Naive thymus-derived CD4-positive, alpha-beta T cell (primary cell): ENCODE measurements at places on chromosomes 1 and 21.

GRCh38 chr1:107081102-107081501 is 24.6 kb downstream of the PRMT6 start:
- H3K27ac ChIP-seq: no peak overlapping the region
- H3K27me3 ChIP-seq: no peaks in the 10 kb centered on the region
- H3K4me3 ChIP-seq: no peak overlapping the region
- H3K36me3 ChIP-seq: no peaks in the 10 kb centered on the region

DNA sequence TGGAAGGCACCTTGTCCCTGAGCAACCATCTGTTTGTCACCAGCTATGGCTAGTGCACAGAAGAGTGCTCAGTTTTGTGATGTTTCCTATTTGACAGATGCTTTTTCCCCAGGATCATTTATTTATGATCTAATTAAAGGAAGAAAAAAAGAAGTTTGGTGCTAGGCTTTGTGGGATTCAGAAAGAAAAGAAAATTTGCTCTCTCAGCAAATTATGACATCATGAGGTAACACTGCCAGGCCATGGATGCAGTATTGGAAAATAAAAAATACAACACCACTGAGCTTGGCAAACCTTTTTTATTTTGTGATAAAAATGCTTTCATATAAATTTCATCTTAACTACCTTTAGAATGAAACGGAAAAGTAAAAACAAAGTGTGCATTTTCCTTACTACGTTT is 15.5 kb upstream of the ADAM30 start:
- peaks cover 7% of the 10 kb centered on the region for H3K36me3 ChIP-seq
- no peak for DNase-seq
- H3K27ac ChIP-seq: no peak overlapping the region
- H3K4me3 ChIP-seq: no peak overlapping the region

- no peak for DNase-seq
- H3K36me3 ChIP-seq: no peaks in the 10 kb centered on the region
- H3K27ac ChIP-seq: peak overlapping the region; percentile 39
- H3K4me1 ChIP-seq: peaks cover 25% of the 10 kb centered on the region
Measured at GRCh38 chr1:2248854-2249558, 20.9 kb downstream of the SKI start.

GRCh38 chr21:32834916-32835235 is 63.3 kb upstream of the PAXBP1 start:
- H3K4me1 ChIP-seq: no peaks in the 10 kb centered on the region
- no peak overlapping the region for H3K4me3 ChIP-seq
- no peaks in the 10 kb centered on the region for H3K36me3 ChIP-seq
- H3K27ac ChIP-seq: no peak overlapping the region
- no peaks in the 10 kb centered on the region for H3K27me3 ChIP-seq
- DNase-seq: no peak

DNA sequence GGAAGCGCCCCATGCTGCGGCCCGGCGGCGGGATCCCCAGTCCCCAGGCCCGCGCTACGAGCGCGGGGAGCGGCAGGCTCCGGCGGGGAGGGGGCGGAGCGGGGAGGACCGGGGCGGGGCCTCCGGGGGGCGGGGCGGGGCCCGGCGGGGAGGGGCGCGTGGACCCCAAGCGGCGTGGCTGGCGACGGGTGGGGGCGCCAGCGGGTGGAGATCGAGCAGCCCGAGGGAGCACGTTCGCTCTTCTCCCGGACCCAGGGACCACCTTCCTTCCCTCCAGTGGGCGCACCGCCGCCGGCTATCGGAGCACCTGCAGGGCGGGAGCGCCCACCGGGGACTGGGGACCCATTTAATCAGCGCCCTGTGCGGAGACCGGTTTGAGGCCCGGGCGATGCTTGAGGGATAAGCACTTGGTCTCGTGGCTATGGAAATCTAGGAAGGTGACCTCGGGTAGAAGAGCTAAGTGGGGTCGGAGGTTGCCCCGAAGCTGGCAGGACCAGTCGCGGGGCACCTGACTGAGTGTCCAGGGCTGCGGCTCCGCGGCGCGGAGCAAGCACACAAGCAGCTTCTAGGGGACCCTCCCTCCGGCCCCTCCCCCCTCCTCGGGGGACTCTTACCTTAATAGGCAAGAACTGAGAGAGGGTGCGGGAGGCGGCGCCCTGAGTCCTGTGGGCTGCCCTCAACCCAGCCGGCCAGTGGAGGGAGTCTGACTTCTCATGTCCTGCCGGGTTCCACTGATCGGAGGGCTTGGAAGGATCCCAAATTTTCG is at the start of gene TSPAN2:
TSPAN2 (minus strand) TSS at position 84 of the 766 bp plus-strand sequence; CDS start at position 13, 71 bp downstream.
- no peaks in the 10 kb centered on the region for H3K36me3 ChIP-seq
- peak within 1 kb of the TSS; percentile 76 for H3K4me3 ChIP-seq
- H3K4me1 ChIP-seq: peaks cover 6% of the 10 kb centered on the region
- peak; percentile 60 for DNase-seq

DNA sequence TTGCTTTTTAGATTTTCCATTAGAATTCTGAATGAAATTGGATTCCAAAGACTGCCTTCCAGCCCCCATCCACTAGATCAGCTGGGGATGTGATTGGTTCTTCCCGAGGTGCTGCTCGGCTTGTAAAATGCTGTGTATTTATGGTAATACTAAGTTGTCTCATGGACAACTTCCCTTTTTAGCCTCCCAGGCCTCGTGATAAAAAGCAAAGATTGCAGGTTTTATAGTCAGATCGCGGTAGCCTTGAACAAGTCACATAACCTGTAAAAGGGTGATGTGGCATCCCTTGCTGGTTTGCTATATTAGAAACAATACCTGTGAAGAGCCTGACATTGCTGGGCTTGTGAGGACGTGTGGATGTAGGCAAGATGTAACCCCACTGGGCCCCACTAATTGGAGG is 10.4 kb downstream of the MUL1 start:
- peaks cover 13% of the 10 kb centered on the region for H3K36me3 ChIP-seq
- H3K27me3 ChIP-seq: no peaks in the 10 kb centered on the region
- no peak overlapping the region for H3K27ac ChIP-seq
- no peak for DNase-seq
- no peaks in the 10 kb centered on the region for H3K4me1 ChIP-seq
- no peak overlapping the region for H3K4me3 ChIP-seq

DNA sequence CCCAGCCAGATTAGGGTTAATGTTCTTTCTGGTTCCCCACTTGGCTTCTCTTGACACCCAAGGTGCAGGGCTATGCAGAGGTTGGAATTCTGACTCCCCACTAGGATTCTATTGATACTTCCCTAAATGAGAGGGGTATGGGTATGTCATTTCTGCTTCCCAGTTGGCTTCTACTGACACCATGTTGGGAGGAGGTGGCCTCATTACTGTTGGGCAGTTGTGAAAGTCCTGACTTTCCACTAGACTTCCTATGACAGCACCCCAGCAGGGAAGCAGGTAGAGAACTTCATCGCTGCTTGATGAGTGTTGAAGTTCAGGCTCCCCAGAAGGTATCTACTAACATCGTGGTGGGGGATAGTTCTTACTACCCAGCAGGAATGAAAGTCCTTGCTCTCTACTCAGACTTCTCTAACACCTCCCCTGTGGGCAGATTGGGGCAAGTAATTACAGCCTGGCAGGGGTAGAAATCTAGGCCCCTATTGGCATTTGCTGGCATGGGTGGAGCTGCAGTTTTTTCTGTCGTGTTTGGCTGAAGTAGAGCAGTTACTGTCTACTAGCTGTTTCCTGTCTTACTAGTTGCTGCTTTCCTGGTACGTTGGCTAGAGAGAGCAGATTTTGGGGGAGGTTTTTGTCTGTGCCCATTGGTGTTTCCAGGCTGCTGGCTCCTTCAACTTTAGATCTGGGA is 41.5 kb downstream of the ZYG11B start:
- H3K4me3 ChIP-seq: no peak overlapping the region
- DNase-seq: no peak
- H3K27me3 ChIP-seq: no peaks in the 10 kb centered on the region

GRCh38 chr1:27572019-27572678 is 31.8 kb downstream of the AHDC1 start:
- no peak overlapping the region for H3K4me3 ChIP-seq
- H3K4me1 ChIP-seq: peaks cover 7% of the 10 kb centered on the region
- H3K27ac ChIP-seq: no peak overlapping the region
- no peaks in the 10 kb centered on the region for H3K27me3 ChIP-seq

DNA sequence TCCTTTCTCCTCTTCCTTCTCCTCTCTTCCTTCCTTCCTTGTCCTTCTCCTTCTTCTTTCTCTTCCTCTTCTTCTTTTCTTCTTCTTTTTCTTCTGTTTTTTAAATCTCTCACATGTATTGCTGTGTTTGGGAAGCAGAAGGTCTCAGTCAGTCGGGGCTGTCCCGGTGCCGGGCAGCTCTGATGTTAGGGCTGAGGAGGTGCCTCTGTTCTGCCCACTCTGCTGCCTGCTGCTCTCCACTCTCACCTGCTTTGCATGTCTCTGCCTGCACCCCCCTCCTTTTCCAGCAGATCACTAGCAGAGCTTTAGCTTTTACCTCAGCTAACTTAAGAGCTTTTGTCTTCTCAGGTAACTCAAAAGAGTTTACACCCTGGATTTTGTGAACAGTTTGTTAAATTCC is 276.6 kb downstream of the CHRM3 start:
- H3K27ac ChIP-seq: no peak overlapping the region
- no peak overlapping the region for H3K4me3 ChIP-seq
- DNase-seq: no peak
- H3K36me3 ChIP-seq: no peaks in the 10 kb centered on the region
- no peaks in the 10 kb centered on the region for H3K27me3 ChIP-seq
- no peaks in the 10 kb centered on the region for H3K4me1 ChIP-seq

DNA sequence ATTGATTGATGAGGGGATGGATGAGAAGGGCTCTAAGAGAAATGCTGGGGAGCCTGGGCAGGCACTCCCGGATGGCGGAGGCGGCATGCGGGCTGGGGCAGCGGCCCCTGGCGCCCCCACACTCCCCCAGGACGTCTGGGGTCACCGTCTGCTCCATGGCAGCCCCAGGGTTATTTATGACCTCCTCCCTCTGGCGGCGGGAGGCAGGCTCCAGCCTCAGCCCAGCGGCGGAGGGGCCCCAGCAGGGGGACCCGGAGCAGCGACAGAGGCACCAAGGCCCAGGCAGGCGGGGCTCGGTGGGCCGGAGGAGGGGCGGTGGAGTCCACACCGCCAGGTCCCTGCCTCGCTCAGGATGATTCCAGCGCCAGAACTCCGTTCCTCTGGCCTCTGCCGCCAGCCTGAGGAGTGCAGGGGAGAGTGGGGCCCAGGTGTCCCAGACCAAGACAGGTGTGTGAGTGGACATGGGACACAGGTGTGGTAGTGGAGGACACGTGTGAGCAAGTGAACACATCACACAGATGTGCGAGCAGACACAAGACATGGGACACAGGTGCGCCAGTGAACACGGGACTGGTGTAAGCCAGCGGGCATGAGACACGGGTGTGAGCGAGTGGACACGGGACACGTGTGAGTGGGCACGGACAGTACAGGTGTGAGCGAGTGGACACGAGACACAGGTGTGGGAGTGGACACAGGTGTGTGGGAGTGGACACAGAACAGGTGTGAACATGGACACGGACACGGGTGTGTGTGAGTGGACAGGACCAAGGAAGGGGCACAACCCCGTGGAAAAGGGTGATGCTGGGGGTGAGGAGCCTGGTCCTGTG is 2.5 kb upstream of the SAMD11 start:
- DNase-seq: no peak
- H3K4me3 ChIP-seq: no peak overlapping the region
- H3K27me3 ChIP-seq: peaks cover 27% of the 10 kb centered on the region
- no peaks in the 10 kb centered on the region for H3K36me3 ChIP-seq
- no peak overlapping the region for H3K27ac ChIP-seq
- H3K4me1 ChIP-seq: peaks cover 7% of the 10 kb centered on the region

DNA sequence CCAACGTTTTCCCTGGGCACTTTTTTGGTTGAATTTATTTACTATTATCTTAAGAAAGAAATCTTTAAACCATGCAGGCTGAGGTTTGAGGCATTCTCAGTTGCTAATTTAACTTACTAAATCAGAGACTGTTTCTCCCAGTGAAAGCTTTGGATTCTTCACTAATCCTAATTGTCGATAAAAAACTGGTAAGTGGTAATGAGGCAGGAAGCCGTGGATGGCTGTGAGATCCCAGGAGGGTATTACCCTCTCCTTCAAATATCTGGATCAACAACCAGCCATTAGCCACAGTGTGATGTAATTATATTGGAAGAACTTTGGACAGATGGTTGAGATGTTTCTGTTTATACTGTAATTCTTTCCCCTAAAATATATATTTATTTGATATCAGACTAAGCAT is 485.0 kb downstream of the DISC1 start:
- H3K4me1 ChIP-seq: no peaks in the 10 kb centered on the region
- no peaks in the 10 kb centered on the region for H3K36me3 ChIP-seq
- H3K27ac ChIP-seq: no peak overlapping the region
- no peaks in the 10 kb centered on the region for H3K27me3 ChIP-seq

- no peak overlapping the region for H3K4me3 ChIP-seq
- H3K4me1 ChIP-seq: no peaks in the 10 kb centered on the region
- no peaks in the 10 kb centered on the region for H3K36me3 ChIP-seq
Measured at GRCh38 chr1:180247061-180247460, 17.0 kb downstream of the LHX4 start.

DNA sequence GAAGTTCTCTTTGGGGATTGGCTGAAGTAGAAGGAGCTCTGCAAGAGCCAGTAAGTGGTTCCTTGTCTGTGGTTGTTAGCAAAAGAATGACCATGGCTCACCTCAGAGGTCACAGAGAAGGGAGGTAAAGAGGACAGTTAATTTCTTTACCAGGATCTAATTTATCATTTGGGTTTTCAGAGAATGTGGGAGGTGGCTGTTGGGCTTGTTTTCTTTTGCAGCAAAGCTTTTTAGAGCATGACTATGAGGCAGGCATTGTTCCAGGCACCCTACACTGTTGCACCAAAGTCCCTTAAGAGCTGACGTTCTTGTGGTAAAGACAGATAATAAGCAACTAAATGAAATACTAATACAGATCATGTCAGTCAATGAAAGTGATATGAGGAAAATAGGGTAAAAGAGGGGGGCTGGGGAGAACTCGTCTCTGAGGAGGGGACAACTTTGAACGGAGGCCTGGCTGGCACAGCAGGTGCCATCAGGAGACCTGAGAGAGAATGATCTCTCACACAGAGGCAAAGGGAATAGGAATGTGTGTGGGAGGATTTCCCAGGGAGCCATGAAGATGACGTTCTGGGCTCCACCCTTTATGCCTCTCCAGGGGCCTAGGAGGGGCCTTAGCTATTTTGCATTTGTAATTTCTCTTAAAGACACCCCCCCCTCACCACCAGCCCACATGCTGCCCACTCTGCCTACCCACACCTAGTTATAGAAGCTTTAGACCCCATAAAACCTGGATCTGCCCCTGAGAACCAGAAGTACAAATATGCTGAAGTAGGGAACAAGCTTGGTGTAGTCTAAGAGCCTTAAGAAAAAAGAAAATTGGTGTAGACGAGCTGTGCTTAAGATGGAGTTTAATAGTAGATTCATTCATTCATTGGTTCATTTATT is 177.5 kb downstream of the ROR1 start:
- no peak overlapping the region for H3K27ac ChIP-seq
- H3K27me3 ChIP-seq: no peaks in the 10 kb centered on the region
- H3K4me1 ChIP-seq: no peaks in the 10 kb centered on the region
- H3K36me3 ChIP-seq: no peaks in the 10 kb centered on the region
